ENCODE measurements at places on chromosomes 3 and 15.

DNA sequence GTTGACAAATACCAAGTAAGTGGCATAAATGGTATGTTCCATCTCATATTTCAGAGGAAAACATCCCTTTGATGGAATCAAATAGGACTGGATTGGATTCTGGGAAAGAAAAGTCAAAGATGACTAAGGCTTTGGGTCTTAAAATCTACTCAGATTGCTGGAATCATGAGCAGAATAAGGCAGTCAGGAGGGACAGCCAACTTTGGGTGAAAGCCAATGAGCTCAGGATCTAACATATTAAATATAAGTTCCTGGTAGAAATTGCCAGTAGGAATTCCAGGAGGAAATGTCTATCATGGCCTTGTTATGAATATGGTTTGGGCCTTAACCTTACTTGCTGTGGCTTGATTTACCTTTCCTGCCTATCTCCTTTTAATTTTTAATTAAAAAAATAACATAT is 55.3 kb downstream of the ISL2 start:
- no peak for DNase-seq

GRCh38 chr3:12817343-12817710 is 20.8 kb downstream of the CAND2 start:
- no peak for DNase-seq

DNA sequence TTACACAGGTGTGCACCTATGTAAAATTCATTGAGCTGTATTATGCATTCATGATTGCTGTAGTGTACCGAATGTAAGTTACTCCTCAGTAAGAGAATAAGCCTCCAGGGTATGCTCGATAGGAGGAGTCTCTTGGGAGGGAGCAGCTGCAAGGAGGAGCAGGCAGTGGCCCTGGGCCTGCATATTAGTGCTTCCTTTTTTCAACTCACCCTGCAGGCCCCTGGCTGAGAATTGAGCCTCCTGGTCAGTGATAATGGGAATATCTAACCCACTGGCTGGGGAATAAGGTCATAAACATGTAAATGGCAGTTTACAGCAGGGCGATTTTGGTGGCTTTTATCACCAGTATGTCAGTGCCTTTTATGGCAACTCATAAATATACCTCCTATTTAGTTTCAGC is 21.7 kb upstream of the SFMBT1 start:
- DNase-seq, result no peak

GRCh38 chr3:177133860-177134815 is 63.1 kb downstream of the TBL1XR1 start:
- DNase-seq, result no peak
